ENCODE measurements at places on chromosomes 1 and 21.

- ATAC-seq: peak; percentile 65
These were observed at the start of gene AHDC1 for GRCh38 chr1:27603681-27604578. Gene AHDC1, minus strand, starts transcription at chr1:27604144. Its CDS starts 52,029 bp downstream, at chr1:27552115.

- peak; percentile 14 for ATAC-seq
These were observed 13.9 kb downstream of the CELSR2 start for GRCh38 chr1:109263234-109263596.

GRCh38 chr1:33634806-33635205 lies 162.4 kb downstream of the ZSCAN20 start:
- peak; percentile 47 for ATAC-seq

GRCh38 chr1:62068978-62069377 lies 125.7 kb upstream of the L1TD1 start:
- no peak for ATAC-seq

DNA sequence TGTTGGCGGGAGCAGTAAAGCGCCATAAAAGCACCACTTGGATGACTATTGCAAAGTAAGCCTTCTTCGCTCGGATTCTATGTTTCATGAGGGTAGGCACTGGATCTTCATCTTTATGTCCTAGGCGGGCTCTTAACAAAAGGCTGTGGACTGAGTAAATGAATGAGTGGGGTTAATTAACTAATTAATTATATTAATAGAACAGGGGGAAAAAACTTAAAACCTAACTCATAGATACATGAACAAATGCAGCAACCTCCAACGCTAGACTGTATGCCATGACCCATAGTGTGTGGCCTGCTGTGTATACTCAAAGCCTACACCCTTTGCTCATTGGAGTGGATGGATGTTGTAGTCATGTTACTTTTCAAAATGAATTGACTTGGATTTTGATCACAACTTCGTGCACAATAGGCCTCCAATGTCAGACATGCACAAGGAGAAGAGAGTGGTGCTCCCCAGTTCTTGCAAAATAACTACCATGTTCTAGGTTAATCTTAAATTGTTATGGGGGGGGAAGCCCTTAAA lies 417 bp upstream of the GFI1 start:
- ATAC-seq: no peak

DNA sequence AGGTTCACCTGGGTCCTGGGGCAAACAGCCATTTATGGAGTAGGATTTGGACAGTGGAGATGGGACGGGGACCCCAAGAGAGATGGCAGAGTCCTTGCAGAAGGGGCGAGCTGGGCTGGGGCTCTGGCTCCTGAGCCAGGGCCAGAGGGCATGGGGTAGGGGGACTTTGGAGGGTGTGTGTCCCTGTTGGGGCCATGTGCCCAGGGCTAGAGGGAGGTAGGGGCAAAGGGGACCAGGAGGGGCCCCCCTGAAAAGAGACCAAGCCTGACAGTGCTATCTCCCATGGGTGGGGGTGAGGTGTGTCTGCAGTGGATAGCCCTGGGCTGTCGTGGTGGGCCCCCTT lies 92.3 kb downstream of the TRIM11 start:
- no peak for ATAC-seq

- ATAC-seq: no peak
These were observed 199.5 kb downstream of the AGBL4 start for GRCh38 chr1:49824261-49824660.

GRCh38 chr1:67843331-67843730 lies 10.1 kb upstream of the GNG12 start:
- no peak for ATAC-seq

DNA sequence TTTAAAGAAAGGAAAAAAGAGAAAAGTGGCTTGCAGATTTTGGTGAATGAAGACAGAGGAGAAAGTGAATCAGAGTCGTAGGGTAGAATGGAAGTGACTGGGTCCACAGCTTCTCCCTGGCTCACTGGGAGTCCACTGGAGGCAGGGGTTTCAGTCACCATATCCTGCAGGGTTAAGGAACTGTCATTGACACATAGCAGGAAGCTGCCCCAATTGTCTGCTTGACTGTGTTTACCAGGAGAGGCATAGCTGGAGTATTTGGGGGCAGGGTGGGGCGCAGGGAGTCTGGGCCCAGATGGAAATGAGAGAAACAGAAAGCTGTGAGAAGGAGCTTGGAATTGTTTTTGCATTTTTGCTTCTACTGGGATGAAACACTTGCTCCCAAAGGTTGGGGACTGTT lies 228.8 kb upstream of the CSF3R start:
- ATAC-seq: no peak

DNA sequence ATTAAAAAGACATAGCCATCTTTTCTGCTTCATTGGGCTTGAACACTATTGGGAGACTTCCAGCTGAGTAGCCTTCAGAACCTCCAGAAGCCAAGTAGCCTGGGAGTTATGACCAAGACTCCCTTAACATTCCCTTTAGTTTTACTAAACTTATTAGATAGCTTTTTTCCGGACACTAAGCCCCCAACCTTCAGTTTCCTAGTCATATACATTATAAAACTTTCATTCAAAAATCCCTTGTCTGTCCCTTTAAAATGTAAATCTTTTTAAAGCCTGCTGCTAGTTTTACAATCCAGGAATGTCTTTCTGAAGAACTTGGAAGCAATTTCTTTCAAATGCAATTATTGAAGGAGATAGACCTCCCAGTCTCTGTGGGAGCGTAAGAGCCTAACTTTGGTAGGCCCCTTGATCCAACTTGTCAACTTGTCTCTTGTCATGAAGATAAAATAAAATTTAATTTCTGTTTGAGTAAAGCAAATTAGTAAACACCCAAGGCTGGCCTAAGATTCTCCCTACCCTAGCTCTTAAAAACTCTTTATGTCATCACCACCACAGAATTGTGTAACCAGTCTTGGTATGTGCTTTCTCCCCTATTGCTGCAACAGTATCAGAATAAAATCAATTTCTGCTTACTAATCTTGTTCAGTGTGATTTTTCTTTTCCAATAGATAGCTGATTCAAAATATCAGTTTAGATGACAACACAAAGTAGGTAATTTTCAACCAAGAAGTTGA lies 796.2 kb downstream of the PLA2G4A start:
- ATAC-seq: no peak
